Renal pelvis (tissue), 12 donors: ENCODE measurements at places on chromosomes 12 and 14.

- no peak for DNase-seq
Measured at GRCh38 chr14:57657487-57657886, 163.8 kb upstream of the CCDC198 start.

DNA sequence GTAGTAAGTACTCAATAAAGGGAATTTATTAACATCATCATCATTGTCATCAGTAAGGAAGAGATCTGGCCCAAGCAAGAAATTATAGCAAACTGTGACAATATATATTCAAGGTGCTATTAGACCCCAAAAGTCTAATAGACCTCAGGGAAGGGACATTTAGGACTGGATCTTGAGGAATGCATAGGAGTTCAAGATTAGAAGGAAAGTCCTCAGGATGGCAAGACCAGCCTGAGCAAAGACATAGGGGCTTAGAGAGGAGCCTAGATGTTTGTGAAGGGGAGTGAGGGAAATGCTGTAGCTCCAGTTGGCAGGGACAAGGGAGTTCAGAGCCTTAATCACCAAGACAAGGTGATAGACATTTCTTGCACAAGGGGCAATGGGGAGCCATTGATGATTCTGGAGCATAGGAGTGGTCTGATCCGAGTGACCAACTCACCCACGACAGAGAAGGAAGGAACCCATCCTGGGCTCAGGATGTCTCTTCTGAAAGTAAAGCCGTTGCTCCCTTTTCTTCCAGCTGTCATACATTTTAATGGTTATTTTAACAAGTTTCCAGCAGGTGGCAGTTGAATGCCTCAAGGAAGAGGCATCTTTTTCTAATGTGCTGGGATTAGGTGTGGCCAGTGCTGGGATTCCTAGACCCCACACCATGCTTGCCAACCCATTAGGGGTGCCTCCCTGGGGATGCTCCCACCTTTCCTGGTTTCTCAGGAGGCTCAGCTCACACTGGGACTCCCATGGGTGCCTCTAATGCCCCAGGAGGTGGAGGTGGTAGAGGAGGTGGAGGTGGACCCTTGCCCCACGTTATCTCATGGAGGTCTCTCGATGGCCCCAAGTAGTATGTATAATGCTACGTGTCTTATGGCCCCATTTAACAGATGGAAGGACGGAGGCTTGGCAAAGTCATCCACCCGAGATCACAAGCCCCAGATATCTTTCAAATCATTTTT lies 37.8 kb downstream of the PHETA1 start:
- peak; percentile 26 for DNase-seq

DNA sequence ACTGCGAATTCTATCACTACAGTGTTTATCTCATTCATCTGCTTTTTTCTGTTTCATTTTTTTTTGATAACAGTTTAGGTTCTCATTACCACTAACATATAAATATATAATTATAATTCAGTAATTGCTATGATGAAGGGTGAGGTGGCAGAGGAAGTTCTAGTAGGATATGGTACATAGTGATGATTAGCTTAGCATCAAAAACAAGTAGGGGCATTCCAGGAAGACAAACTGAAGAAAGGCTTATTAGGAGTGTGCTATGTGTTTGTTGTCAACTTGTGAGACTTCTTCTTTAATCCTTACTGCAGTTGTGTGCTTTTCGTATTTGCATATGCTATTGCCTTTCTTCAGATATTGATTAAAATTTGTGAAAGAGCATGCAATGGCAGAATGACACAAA lies 20.6 kb downstream of the FUT8 start:
- no peak for DNase-seq

GRCh38 chr14:31949709-31950108 lies 127.4 kb upstream of the ARHGAP5 start:
- DNase-seq: no peak

GRCh38 chr12:71653137-71653536 lies 10.5 kb downstream of the ZFC3H1 start:
- DNase-seq: no peak

DNA sequence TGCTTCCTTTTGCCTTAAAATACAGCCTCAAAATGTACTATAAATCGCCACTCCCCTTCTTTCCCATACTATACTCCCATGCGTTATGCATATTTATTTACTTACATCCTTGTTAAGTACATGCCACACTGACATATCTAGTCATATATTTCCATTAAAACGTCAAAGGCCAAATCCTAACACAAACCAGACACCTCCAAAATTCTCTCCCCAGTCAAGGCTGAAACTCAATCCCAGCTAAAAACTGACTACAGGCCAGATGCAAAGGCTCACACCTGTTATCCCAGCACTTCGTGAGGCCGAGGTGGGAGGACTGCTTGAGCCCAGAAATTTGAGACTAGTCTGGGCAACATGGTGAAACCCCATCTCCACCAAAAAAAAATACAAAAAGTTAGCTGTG lies 5.7 kb upstream of the CAND1 start:
- DNase-seq: peak; percentile 46

DNA sequence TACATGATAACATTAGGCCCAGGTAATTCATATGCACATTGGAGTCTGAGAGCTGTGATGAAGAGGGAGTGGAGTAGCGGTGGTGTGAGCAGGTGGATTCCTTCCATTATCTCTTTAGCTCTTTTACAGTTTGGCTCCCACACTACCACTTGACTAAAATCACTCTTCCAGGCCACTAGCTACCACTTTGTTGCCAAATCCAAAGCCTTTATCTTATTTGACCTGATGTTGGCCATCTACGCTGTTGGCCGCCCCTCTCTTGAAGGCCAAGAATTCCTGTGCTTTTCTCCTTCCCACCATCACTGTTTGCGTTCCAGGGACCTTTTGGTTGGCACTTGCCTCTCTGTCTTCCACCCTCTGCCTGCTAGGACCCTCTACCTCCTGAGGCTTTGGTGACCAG lies 4.0 kb upstream of the MAX start:
- no peak for DNase-seq

DNA sequence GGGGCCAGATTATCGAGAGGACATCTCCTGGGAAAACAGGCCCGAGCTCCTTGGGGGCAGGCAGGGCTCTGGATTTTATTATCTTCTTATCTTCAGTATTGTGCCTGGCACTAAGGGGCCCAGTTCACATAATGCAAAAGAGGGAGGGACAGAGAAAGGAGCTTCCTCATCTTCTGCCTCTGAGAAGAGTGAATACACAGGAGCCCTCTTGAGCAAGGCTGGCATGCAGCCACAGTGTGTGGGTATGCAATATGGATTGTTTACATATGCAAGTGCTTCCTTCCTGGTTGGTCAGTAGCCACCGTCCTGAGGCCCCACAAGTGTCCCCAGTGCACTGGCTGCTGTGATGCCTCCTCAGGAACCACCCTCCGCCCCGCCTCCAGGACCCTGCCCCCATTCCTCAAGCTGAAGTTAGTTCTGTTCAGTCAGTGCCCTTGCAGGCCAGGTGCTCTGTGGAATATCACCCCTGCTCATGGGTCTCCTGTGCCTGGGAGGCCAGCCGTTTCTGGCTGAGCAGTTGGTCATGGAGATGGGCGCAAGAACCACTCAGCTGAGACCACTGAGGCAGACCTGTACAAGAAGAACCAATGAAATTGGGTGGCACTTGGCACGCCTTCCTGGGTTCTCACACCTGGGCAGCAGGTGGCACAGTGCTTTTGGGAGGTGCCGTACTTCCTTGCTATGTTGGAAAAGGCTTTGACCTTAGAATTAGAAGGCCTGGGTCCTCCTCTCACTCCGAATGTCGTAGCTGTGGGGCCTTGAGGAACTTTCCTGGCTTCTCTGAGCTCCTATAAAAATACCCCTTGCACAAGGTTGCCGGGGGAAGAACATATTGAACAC lies 35.1 kb upstream of the ACTN1 start:
- DNase-seq: peak; percentile 11

DNA sequence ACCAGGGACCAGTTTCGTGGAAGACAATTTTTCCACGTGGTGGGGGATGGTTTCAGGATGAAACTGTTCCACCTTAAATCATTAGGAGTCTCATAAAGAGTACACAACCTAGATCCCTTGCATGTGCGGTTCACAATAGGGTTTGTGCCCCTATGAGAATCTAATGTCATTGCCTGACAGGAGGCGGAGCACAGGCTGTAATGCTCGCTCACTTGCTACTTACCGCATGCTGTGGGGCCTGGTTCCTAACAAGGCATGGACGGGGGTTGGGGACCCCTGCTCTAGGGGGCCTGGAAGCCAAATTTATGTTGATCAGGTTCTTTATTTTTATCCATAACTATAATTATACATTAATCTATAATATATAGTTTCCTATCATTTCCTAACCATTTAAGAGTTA lies 315.3 kb downstream of the MED13L start:
- DNase-seq: no peak

DNA sequence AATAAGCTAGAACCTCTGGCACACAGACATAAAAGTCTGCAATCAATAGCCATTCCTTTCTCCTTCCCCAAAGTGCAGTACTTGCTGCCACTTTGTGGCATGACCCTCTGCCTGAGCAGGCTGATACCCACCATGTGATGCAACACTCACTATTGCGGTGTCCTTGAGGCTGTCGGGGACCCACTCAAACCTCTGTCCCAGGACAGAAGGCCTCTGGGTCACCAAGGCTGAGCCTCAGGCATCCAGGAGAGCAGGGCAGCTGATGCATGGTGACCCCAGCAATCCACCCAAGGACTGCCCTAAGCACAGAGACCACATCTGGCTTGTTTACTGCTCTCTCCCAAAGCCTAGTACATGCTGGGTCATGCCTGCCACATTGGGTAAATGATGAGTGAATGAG lies 114.2 kb downstream of the DPF3 start:
- no peak for DNase-seq

DNA sequence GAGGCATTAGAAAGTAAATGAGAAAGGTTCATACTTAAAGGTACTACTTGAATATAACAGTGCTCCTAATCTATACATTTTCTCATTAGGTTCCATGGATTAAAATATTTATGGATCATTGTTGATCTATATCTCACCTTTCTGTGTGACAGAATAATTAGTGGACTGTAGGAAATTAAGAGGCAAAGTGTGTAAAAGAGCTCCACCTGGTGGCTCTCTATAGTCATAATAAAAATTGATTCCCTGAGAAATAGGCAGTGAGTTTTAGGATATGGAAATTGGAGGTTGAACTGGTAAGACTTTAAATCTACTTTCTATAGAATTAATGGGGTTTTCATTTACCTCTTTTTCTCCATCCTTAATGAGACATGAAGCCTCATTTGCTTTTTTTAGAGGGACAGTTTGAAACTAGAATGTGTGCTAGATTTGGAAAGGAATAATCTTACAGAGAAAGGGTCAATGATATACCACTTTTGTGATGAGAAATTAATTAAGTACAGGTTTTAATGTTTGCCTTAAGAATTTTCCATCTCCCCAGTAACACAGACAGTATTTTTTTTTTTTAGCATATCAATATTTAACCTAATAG lies 11.8 kb upstream of the DERA start:
- DNase-seq: no peak

DNA sequence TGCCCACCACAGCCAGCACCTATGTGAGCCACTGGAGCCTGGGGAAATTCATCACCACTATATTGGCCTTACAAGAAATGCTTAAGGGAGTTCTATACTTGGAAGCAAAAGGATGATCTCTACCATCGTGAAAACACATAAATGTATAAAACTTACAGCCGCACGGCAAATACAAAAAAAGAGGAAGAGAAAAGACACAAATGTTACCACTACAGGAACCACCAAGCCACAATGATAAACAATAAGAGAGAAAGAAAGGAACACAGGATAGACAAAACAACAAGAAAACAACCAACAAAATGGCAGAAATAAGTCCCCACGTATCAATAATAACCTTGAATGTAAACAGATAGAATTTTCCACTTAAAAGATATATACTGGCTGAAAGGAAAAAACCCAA lies 267.5 kb downstream of the TMEM121 start:
- no peak for DNase-seq

DNA sequence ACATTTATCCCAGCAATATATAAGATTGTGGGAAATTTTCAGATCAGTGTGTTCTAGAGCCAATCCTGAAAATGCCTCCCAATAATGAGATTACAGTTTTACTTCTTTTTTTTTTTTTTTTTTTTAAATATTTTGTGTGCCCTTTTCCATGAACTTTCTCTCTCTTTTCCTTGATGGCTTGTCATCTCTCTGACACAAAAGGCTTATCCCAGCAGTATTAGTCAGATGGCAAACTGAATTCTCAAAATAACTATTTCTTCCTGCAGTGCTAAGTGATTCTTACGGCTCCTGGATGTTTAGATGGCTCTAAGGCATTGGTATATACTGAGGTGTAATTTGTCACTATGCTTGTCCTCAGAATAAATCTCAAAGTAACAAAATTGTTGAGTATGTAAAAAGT lies 86.7 kb downstream of the LRP6 start:
- DNase-seq: no peak

DNA sequence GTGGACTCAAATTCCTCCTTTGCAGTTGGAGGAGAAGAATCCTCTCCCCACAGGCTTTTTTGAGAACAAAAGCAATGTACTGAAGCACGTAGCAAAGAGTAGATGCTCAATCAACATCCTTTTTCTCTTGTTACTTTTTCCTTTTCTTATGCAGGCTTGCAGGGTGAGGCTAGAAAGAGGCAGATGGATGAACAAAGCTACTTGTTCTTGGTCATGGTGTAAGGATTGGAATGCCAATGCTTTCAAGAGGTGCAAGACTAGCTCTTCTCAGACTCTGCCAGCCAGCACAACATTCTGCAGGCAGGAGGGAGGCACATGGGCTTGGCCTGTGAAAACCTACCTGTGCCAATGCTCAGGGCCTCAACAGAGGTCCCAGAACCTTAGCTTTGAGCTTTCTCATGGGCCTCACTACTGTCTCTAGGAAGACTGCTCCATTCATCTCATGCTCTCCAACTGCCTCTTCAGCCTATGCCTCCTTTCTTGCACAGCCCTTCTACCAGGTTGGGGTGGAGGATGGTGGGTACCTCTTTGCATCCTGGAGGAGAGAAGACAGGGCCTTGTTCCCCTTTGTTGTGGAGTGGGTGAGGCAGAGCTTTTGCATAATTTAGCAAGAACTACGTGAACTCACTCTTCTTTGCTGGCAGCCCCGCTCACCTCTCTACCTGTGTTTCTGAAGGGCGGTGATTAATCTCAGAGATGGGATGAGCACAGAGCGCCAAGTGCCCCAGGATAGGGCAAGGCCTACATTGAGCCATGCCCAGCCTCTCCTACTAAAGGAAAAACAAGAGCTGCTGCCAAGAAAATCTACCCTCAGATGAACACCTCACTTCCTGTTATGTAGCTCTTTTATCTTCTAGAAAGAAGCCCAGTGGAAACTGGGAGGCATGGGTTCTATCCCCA lies 1119.7 kb downstream of the VRK1 start:
- no peak for DNase-seq
